Natural killer cell treated with Interleukin-12 subunit alpha and Interleukin-12 subunit beta and Interleukin-15 and Interleukin-18, amount 100 ng/mL, for 72 hours (primary cell): ENCODE measurements at places on chromosomes 7 and 10. TPM values are rescaled to one million over a fixed set of nuclear protein-coding genes. Genes with fewer than 3 reads are reported as not detected.

DNA sequence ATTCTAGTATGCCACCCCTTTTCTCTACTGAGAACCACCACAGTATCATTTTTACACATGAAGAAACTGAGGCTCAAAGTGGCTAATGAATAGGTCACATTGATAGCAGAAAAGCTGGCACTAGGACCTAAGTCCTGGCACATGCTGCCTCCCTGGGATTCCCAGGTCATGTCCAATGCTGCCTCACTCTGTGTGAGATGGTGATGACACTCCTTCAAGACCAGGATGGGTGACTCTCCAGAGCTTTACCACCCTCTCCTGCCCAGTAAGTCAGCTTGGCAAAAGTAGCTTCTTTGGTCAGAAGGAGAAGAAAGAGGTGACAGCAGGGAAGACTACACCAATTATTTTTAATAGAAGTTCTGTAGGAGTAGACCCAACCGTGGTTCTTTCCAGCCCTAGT lies 13.3 kb upstream of the AKR1B10 start:
- no peak for DNase-seq

- DNase-seq, result no peak
These were observed 67.6 kb downstream of the JAZF1 start for GRCh38 chr7:28112883-28113540.

DNA sequence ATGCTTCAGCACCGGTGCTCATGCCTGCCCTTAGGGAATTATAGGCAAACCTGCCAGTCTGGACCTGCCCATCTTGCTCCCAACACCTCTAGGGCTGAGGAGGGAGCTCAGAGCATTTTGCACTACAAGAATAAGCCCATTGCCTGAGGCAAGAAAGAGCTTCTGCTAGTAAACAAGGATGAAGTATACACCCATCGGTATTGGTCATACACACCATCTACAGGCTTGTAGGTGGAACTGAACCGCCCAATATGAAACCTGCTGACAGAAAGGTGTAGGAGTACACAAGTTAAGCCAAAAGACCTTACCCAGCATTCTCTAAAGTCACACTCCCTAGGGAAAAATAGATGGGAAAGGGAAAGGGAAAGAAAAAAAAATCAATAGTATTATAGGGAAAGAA lies 957.0 kb upstream of the LRRTM3 start:
- DNase-seq, result no peak

- no peak for DNase-seq
These were observed 33.8 kb upstream of the RBM20 start for GRCh38 chr10:110610308-110610774.

DNA sequence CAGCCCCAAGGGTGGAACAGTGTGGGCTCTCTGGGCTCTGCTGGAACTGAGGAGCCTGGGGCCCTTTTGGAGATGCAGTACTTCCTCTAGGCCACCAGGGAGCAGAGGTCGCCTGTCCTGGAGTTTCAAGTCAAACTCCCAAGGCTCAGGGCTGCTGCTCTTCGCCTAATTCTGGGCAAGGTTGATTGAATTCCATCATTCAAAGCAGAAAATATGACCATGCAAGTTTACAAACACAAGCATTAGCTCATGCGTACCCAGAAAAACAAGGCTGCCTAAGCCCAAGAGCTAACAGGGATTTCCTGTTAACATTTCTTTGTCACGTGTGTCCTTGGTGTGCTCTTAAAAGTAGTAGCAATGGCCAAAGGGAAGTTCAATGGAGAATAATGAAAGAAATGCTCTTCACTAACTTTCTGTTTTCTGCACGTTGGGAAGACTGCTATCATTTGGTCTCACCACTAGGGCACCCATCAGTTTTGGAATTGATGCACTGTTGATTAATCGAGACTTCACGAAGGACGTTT lies 20.1 kb downstream of the LDB3 start:
- DNase-seq, result no peak

GRCh38 chr10:58041901-58042300 lies 225.8 kb downstream of the IPMK start:
- no peak for DNase-seq

DNA sequence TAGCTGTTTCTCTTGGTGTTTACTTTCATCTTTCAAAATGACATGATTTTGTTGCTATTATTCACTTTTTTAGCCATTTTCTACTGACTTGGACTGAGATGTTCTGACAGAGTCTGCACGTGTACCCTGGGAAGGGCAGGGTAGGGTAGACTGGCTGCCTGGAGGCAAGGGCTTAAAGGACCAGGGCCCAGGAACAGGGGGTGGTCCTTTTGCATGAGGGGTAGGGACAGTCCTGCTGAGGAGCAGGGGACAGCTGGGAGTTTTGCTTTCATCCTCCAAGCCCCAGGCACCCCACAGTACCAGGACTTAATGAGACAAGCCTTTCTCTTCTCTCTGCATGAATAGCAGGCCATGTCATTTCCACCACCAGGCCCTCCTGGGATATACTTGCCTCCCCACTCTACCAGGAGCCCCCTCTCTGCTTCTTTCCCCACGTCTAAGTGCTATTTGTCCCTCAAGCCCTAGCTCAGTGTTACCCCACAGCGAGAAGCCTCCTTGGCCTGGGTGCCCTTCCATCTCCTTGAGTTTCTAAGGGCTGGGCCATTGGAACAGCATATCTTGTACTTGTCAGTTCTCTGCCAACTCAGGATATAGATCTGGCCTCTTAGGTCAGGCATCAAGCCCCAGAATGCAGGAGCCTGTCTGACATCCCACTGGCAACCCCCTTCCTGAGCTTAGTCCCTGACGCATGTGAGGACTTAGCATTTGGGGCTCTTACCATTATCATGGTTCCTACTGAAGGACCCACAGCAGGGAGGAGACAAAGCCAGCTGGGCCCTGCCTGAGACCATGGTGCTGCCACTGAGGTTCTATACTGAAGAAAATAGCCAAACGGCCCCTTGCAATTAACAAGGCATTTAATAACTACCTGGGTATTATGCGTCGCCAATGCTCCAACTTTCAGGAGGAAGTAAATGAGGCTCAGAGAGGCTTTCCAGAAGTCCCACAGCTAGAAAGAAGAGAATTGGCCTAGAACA lies 78.4 kb upstream of the UNC5B start:
- DNase-seq, result no peak

GRCh38 chr7:122831436-122831835 lies 54.8 kb downstream of the CADPS2 start:
- no peak for DNase-seq

GRCh38 chr7:77714195-77714594 lies 17.9 kb downstream of the RSBN1L start:
- no peak for DNase-seq

DNA sequence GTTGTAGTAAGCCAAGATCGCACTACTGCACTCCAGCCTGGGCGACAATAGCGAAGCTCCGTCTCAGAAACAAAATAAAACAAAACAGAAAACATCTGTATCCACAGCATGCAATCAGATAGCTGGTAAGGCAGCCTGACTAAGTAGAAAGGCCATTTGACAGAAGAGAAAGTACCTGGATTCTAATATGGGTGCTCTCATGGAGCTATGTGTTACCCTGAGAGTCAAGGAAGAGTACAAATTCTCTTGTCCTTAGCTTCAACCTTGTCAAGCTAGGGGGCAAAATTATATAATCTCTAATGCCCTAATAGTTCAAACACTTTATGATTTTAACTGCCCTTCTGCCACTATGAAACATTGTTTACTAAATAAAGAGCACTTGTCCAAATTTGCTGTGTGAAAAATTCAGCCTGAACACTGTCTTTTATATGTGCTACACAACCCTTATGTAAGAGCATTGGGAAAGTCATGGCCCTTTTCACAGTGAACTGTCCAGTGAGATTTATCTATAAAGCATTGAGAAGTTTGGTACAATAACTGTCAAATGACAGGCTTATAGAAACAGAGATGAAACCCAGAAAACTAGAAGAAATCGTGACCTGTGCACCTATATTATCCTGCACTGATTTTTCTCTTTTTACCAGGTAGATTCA lies 51.2 kb upstream of the PRKG1 start:
- no peak for DNase-seq

- no peak for DNase-seq
These were observed 35.2 kb downstream of the ZRANB1 start for GRCh38 chr10:124977161-124977560.

- DNase-seq, result no peak
These were observed 700 bp downstream of the NIPSNAP2 start for GRCh38 chr7:55965100-55965470.

DNA sequence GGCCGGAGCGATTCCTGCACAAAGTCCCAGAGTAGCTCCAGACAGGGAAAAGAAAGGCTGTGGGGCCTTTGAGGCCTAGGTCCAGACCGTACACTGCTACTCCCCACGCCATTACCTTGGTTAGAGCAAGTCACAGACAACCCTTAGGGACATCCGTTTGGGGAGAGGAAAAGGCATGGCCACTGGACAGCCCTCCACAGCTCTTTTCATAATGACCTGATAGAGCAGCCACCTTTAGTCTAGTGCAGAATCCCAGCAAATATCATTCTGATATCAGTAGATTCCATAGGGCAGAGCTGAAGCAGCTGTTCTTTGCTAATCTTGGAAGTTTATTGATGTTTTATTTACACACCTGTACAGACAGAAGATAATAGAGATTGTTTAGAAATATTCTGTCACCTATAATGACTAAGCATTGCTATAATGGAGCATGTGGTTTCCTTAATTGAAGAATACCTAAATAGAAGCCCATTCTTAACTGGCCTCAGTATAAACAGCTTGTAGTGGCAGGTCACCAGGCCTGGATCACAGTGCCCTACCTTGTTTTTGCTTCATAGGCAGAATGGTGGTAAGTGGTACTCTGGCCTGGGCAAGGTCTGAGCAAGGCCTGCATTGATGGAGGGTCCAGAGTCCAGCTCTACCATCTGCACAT lies 27.9 kb downstream of the OGDH start:
- DNase-seq, result no peak

- DNase-seq, result no peak
These were observed 236.1 kb downstream of the ELMO1 start for GRCh38 chr7:37212556-37212955.

GRCh38 chr10:45280113-45280760 lies 35.2 kb downstream of the OR13A1 start:
- no peak for DNase-seq

GRCh38 chr7:83574616-83575015 lies 74.3 kb downstream of the SEMA3E start:
- no peak for DNase-seq

GRCh38 chr7:17640730-17641377 lies 299.4 kb downstream of the SNX13 start:
- no peak for DNase-seq

DNA sequence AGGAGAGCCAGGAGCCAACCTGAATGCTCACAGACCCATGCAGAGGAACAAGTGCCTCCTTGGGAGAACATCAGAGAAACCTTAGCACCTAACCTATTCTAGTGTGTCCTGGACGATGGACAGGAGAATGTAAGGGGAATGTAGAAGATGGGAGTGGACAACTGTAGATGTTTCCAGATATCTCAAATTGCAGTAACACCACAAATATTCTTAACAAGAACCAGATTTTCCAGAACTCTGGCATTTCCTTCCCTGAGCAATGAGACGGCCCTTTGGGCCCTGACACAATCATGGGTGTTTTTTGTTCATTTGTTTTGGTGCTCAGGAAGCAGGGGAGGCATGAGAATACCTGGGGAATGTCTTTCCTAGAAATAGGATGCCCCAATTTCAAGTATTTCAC lies 196.1 kb upstream of the PRSS1 start:
- DNase-seq, result no peak

DNA sequence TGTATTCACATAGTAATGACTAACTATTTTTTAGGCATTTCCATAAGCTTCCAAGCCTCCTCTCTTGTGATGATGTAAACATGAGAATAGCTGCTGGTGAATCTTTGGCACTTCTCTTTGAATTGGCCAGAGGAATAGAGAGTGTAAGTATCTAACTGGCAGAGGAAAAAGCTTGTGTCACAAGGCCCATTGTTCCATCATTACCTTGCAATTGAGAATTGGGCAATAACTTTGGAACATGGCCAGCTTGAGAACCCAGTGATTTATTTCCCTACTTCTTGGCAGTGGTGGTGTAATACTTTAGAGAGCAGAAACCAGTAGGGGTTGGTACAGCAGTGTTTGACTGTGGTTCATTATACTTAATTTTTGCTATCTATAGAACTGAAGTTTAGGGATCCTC lies 12.0 kb downstream of the IFRD1 start:
- no peak for DNase-seq

GRCh38 chr7:155236386-155236785 lies 61.3 kb upstream of the INSIG1 start:
- DNase-seq, result no peak

- no peak for DNase-seq
These were observed 551 bp downstream of the KCND2 start for GRCh38 chr7:120273476-120273975.

DNA sequence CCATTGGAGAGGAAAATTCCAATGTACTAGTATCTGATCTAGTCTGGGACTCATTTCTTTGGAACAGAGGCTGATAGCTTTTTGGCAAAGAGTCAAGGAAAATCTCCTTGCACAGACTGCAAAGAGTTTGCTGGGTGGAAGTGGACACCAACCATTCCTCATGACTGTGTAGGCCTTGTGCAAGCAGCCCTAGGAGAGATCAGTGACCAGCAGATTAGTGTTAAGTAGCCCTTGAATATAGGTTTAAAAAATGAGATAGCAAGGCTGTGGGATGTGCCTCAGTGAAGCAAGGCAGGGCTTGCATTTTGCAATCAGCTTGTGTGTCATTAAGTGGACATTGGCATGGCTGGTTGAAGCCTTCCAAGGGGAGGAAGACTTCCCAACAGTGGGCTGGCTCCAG lies 341.6 kb downstream of the PLXNA4 start:
- DNase-seq, result no peak

DNA sequence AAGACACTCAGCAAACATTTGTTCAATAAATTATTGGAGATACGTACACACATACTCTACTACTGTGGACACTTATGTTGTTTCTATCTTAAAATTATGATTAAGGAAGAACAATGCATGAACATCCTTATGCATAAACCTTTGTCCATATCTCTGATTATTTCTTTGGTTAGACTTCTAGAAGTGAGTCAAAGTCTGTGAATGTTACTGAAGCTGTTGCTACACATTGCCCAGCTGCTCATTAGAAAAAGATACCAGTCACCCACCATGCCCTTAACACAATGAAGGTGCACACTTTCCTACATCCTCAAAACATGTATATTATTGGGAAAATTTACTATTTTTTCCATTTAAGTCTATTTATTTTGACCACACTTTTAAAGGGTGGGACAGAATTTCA lies 1.4 kb upstream of the CLRN3 start:
- DNase-seq, result no peak

DNA sequence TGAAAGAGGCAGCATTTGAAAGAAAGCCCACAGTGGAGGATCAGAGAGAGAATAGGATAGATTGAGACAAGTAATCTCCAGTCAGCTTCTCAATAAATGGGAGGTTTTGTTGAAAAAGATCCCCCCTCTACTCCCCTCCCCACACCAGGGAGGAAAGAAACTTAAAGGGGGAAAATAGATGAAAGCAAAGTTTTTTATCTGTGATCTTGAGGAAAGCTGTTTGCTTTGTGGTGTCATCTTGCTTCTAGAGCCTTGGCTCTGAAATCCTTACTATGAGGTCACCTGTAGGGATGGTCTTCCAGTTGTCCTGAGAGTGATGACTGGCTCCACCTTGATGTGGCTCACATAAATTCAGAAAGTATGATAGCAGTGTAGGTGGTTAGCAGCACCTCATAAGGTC lies at the start of gene SPAM1:
SPAM1 (plus strand) TSS at position 301 of the 400 bp plus-strand sequence. CDS start 28,330 bp downstream, outside the sequence.
- no peak for DNase-seq

Gene PIK3AP1
- total RNA-seq, result 147 TPM

Gene PBLD
- 0.47 TPM for total RNA-seq

Gene PIK3CG
- 80.7 TPM for total RNA-seq

Gene TBX20
- not detected for total RNA-seq

Gene STK17A
- total RNA-seq, result 61.7 TPM

Gene FANK1
- not detected for total RNA-seq

Gene ANKRD30A
- not detected for total RNA-seq

Gene VSTM4
- total RNA-seq, result 0.38 TPM

Gene DUSP5
- total RNA-seq, result 159 TPM
